ENCODE measurements at places on chromosomes 12 and 14.

DNA sequence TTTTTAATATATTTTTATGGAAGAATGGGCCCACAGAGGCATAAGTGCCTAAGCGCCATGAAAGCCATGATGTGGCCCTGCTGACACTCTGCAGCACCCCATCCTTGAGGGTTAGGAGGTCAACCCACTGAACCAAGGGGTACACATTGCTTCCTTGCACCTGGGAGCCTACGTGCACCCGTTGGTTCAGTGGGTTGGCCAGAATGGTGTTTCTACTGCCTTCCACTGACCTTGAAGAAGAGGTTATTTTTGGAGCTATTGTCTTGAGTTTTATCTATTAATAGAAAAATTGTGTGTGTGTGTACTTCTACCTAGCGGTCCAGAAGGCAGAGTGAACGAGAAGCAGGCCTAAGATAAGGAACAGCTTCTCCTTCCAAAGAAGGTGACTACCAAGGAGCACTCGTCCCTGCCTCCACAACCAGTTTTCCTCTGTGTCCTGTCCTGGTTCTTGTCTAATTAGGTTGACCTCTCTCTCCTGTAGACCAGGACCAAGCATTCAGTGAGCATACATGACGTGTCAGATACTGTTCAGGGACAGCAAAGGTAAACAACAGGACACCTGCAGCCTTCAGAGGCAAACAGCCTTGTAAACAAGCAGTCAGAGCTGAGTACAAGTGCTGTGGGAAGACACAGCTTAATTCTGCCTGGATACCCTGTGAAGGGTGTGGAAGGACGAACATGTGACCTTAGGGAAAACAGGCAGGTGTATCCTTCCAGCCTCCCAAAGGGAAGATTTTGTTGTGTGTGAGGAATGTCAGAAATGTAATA is 30.4 kb upstream of the PLEK2 start:
- DNase-seq = no peak

DNA sequence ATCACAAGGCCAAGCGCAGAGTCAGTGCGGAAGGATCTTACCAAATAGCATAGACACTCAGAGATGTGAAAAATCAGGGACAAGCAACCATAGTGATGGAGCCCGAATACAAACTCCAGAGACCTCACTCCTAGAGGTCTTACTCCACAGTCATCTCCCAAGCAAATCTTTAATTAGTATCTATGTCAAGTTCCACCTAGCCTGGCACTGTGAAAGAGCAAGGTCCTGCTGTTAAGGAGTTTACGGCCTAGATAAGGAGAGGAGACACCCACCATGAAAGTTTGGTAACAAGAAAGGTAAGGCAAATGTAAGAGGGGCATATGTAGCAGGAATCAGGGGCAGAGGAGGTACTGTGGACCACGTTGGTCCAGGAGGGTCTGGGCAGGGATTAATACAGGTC is 7.4 kb upstream of the PLEKHG6 start:
- no peak for DNase-seq

DNA sequence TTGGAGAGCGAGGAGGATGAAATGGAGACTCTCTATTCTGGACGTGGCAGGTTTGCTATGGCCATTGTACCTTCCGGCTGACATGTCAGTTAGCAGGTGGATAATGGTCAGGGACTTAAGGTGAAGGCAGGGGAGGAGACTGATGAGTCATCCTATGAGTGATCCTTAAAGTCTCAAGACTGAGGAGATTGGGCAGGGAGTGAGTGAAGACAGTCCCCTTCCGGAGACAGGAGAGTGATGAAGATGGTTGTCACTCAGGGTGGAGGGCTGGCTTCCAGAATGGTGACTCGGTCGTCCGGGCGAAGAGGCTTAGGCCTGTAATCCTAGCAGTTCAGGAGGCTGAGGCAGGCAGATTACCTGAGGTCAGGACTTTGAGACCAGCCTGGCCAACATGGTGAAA is 49.8 kb upstream of the CCDC63 start:
- DNase-seq = no peak

- no peak for DNase-seq
These were observed 4.1 kb upstream of the FAM222A start for GRCh38 chr12:109709401-109709991.
